Activated naive CD4-positive, alpha-beta T cell treated with anti-CD3 and anti-CD28 coated beads, Interleukin-2, amount 50 U/mL, for 72 hours (primary cell): ENCODE measurements at places on chromosomes 3 and 15. TPM values are rescaled to one million over a fixed set of nuclear protein-coding genes. Genes with fewer than 3 reads are reported as not detected.

SENP8 gene
- 1.8 TPM for total RNA-seq

DNA sequence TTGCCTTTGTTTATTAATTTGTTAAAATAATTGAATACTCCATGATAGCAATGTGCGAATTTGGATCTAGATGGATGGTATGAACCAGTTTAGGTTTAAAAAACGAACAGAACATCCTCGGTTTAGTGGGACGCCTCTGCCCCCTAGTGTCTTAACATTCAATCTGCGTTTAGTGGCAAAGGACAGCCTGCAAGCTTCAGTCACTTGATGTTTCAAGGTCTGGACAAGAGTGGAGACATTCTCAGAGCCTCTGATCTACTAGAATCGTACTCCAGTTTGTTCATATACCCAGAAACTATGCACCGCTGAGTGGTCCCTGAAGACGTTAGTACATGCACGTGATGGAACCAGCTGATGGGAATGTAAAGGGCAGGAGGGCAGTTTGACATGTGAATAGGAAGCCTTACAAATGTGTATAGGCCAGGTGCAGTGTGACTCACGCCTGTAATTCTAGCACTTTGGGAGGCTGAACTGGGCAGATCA, 17.8 kb upstream of the ATP13A4 start:
- no peak for DNase-seq

DNA sequence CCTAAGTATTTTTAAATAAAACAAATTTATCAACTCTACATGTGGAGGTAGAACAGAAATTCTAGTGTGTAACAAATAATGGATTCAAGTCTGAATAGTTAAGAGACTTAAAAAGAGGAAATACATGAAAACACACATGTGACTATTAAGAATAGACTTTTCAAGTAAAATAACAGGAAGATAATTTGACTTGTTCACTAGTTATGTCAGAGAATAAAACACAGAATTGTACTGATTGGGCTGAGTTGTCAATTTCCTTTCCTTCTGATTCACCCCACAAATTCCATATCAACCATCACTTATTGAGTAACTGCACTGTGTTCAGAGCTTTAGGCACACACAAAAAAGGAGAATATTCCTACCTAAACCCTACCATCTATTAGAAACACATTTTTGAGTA, 557.2 kb downstream of the TUSC7 start:
- DNase-seq = no peak

GRCh38 chr3:13782501-13782900, 97.4 kb downstream of the WNT7A start:
- peak; percentile 26 for DNase-seq

DNA sequence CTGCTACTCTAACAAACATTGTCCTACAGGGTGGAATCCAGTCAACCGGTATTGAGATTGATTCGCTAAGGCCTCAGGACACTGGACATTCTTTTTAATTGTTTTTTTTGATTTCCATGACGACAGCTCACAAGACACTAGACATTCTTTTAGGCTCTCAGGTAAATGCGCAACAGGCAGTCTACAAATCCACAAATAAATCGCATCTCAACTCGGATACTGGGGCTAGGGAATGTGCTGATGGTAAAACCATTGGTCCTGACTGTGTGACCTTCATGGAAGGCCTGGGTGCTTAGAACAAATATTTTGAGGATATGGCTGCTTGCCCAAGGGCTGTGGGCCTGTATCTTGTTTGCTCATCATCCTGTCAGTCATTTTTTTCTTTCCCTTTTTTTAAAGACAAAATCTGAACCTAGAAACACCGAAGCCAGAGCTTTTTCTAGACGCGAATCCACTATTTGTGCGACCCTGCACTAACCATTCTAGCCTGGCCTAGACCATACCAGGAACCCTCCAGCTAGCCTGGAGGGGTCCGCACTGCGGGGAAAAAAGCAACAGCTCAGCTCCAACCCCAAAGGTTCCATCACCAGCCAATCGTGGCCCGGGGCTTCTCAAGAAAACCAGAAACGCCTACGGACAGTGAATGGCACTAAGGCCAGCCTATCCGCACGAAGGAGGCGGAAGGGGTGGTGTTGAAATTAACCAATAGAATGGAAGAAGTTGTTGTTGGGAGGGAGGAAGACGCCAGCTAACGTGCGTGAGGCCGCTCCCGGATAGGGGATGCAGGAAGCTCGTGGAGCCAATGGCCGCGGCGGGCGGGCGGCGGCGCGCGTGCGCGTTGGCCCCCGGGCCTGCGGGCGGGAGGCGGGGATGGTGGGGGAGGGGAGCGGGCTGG, 18.1 kb upstream of the CHD2 start:
- peak; percentile 99 for DNase-seq

DNA sequence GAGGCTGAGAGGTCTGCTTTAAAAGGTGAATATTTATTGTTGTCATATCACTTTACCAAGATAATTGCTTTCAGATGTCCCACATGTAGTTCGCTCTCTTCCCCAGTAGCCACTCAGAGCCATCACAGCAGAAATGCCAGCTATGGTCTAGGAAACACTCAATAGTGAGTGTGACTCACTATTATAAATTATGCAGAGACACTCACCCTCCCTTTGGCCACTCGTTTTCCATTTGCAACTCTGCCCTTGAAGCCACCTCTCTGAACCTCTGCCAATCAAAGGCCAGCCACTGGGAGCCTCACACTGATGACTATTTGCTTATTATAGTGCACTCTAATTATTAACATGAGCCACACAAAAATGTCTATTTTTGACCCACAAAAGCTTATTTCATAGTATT, 328.1 kb upstream of the ATP10A start:
- no peak for DNase-seq

- no peak for DNase-seq
These were observed 30.3 kb upstream of the VEPH1 start for GRCh38 chr3:157533298-157534070.

DNA sequence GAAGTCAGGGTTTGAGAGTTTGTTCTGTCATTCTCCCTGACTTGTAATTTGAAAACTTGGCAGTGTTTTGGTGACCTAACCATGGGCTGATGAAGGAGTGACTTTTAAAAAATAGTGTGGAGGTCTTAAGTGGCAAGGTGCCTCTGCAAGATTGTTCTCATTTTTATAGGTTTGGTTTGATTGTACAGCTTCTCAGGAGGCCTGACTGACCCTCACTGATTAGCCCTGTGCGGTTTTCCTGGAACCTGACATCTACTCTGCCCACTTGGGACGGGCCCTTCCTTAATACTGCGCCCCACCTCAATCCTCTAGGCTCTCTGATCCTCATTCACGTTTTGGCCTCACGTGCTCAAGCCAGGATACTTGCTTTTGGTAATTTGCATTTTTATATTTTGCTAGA, 2.8 kb downstream of the UBE2E1 start:
- DNase-seq = no peak

TMIE gene
- total RNA-seq = 0.84 TPM

P2RY14 gene
- total RNA-seq = 0.14 TPM

- DNase-seq = no peak
These were observed 277.6 kb downstream of the LPP start for GRCh38 chr3:188431553-188431952.

- DNase-seq = no peak
These were observed 5.1 kb downstream of the TMOD2 start for GRCh38 chr15:51756482-51756881.

DNA sequence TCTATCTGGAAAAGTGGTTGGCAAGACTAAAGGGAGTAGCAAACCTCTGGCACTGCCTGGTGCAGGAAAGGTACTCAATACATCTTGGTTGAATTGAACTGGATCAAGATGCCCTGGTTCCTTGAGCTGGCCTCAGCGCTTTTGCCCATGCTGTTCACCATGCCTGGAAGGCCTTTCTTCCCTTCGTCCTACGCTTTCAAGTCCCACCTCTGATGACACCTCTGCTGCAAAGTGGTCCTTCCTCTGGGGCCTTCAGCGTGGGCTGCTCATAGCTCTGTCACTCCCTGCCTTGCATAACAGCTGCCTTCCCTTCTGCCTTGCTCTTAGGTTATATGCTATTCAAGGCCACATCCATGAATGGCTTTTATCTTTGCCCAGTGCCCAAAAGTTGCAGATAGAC, 23.0 kb downstream of the ITGA11 start:
- no peak for DNase-seq

DNA sequence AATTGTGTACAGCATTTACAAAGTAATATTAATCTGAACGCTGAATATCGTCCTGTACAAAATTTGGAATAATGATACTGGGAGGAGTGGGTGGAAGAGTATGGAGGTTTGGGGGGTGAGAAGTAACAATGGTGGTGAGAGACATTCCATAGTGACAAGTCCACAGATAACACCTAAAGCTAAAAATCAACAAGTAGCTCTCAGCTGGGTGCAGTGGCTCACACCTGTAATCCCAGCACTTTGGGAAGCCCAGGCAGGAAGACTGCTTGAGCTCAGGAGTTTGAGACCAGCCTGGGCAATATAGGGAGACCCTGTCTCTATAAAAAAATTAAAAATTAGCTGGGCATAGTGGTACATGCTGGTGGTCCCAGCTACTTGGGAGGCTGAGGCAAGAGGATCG, 5.1 kb downstream of the MRPS25 start:
- no peak for DNase-seq

DNA sequence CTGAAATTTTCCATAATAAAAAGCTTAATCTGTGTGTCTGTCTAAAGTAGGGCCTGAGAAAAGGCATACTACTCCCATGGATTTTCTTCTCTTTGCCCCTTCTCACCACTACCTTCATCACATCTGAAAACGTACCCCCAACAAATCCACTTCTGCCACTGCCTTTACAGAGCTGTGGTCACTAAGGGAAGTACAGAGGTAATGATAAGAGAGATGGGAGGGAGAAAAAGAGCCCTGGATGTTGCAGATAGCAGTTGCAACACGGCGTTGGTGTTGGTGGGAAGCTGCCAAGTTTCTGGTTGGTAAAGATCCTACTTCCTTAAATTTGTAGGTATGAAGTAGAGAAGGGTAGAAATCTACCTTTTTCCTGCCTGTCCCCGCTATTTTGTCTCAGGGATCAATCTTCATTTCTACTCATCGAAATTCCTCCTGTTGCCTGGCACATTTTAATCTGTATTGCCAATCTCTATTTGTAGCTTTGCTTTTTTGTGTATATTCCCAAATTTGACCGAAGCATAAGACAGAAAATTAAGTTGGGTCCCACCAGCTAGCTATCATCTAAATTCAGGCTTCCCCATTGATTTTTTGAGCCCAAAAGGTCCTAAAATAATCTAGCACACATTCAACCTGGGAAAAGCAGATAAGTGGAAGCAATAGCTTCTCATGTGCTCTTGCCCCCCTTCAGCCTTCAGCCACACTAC, 102.9 kb downstream of the TFDP2 start:
- no peak for DNase-seq
